ENCODE measurements at places on chromosomes 5 and 9.
A peak's percentile ranks its signal among the peaks of the same experiment; 100 is the strongest.

DNA sequence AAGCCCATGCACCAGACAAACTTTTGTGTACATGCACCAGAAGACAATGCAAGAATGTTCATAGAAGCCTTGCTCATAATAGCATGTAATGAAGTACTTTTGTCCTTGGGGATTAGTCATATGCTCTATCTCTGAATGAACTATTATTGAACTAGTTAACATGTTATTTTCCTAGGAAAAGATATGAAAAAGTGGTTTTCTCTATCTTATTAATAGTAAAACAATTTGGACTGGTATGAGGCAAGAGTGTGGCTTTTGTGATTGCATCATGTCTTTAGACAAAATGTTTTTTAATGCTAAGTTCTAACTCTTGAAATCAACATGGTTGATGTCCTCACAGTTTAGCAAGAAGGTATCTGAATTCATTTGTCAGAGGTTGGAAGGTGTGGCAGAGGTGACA, 55.7 kb upstream of the SPDL1 start:
- H3K27me3 ChIP-seq = peaks cover 60% of the 10 kb centered on the region
- DNase-seq = no peak
- H3K4me1 ChIP-seq = no peaks in the 10 kb centered on the region
- H3K27ac ChIP-seq = no peak overlapping the region
- H3K4me3 ChIP-seq = no peak overlapping the region
- no peaks in the 10 kb centered on the region for H3K36me3 ChIP-seq

DNA sequence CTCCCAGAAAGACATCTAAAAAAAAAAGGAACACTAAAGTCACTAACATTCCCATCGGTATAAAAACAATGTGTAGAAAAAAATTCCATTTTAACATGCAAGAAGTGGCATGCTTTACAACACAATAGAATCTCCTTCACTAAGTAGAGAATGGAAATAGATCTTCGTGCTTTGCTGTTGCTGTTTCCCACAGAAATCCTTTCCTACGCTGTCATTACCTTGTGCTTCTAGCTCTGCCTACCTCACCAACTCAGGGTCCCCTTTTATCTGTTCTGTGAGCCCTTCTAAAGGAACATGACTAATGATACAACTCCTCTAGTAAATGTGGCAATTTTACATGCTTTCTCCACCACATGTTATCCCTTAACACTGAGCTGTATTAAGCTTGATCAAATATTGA, 202.9 kb downstream of the MCTP1 start:
- no peak for DNase-seq
- H3K4me1 ChIP-seq = peaks cover 21% of the 10 kb centered on the region
- H3K27me3 ChIP-seq = peaks cover 4% of the 10 kb centered on the region

- H3K36me3 ChIP-seq = no peaks in the 10 kb centered on the region
- H3K4me3 ChIP-seq = peak overlapping the region; percentile 61
- H3K27ac ChIP-seq = no peak overlapping the region
- H3K27me3 ChIP-seq = peaks cover 22% of the 10 kb centered on the region
- no peak for DNase-seq
- peaks cover 5% of the 10 kb centered on the region for H3K4me1 ChIP-seq
Observed at GRCh38 chr9:133991214-133991921, 756 bp downstream of the VAV2 start.

DNA sequence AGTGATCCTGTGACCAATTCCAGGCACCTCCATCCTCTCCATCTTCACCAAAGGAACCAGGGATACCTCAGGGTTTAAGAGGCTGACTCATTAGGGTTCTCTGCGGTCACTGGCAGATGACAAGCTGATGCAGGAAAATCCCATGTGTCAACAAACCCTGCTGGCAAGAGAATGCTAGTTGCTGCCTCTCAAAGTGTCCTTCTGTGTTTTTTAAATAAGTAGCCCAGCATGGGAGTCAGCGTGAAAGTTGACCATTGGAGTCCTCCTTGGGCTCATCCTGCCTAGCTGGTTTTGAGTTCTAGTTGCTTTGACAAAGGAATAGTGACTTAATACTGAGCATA, 200.2 kb downstream of the SLIT3 start:
- peaks cover 8% of the 10 kb centered on the region for H3K27me3 ChIP-seq
- DNase-seq = no peak
- H3K36me3 ChIP-seq = no peaks in the 10 kb centered on the region
- no peak overlapping the region for H3K4me3 ChIP-seq

DNA sequence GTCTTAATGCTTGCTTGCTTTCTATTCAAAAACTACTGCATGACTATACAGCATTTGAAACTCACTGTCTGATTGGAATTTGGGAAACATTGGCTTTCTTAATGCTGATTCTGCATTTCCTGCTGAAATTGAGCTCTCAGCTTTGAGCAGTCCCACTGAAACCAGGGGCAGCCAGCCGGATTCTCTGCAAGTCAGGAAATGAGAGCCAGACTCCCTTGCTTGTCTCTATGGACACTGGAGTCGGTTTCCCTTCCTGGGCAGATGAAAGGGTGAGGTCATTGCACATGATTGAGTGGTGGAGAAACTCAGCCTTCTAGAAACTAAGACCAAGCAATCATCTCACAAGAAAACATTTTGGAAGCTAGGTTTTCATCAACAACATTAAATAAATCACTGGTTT, 119.7 kb upstream of the SPATA31C2 start:
- peaks cover 2% of the 10 kb centered on the region for H3K4me1 ChIP-seq
- H3K36me3 ChIP-seq = no peaks in the 10 kb centered on the region
- no peak overlapping the region for H3K4me3 ChIP-seq
- no peaks in the 10 kb centered on the region for H3K27me3 ChIP-seq
- H3K27ac ChIP-seq = no peak overlapping the region
- DNase-seq = no peak

DNA sequence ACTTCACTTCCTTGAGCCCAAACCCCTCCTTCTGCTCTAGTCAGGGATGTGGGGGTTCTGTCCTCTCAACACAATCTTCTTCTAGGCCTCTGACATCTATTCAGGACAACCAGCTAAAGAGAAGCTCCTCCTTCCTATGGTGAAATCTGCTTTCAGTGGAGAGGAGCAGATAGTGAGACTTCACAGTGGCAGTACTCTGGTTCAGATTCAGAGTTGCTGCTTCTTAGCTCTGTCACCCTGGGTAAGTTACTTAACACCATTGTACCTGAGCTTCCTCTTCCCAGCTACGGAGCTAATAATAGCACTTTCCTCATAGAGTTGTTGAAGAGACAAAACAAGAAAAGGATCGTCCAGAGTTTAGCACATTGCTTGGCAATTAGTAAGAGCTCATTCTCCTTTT, 77.3 kb upstream of the LARP1 start:
- DNase-seq = no peak
- H3K4me1 ChIP-seq = peaks cover 1% of the 10 kb centered on the region
- H3K27ac ChIP-seq = no peak overlapping the region
- H3K4me3 ChIP-seq = no peak overlapping the region

GRCh38 chr5:172658961-172659501, 18.0 kb downstream of the NEURL1B start:
- no peak overlapping the region for H3K27ac ChIP-seq
- no peaks in the 10 kb centered on the region for H3K36me3 ChIP-seq
- no peak overlapping the region for H3K4me3 ChIP-seq
- peaks cover 4% of the 10 kb centered on the region for H3K27me3 ChIP-seq
- H3K4me1 ChIP-seq = no peaks in the 10 kb centered on the region
- DNase-seq = no peak

- H3K36me3 ChIP-seq = no peaks in the 10 kb centered on the region
- DNase-seq = no peak
- H3K4me3 ChIP-seq = no peak overlapping the region
- H3K4me1 ChIP-seq = no peaks in the 10 kb centered on the region
Observed at GRCh38 chr5:158639881-158640592, 459.7 kb downstream of the EBF1 start.

DNA sequence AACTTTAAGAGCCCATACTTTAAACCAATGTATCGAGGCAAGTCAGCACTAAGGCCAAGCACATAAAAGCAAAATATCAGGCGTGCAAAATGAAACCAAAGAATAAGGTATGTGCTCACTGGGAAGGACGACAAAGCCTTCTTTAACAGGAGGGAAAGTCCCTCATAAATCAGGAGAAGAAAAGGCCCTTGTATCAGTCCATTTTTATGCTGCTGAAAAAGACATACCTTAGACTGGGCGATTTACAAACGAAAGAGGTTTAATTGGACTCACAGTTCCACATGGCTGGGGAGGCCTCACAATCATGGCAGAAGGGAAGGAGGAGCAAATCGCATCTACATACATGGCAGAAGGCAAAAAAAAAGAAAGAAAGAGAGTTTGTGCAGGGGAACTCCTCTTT, 68.9 kb downstream of the UBE2QL1 start:
- H3K27ac ChIP-seq = no peak overlapping the region
- DNase-seq = no peak
- no peaks in the 10 kb centered on the region for H3K4me1 ChIP-seq
- no peaks in the 10 kb centered on the region for H3K36me3 ChIP-seq
- H3K4me3 ChIP-seq = no peak overlapping the region

GRCh38 chr9:89428901-89429890, 68.7 kb downstream of the SEMA4D start:
- peak; percentile 61 for DNase-seq
- H3K27ac ChIP-seq = peak overlapping the region; percentile 100
- peak overlapping the region; percentile 4 for H3K4me3 ChIP-seq
- peaks cover 86% of the 10 kb centered on the region for H3K36me3 ChIP-seq

GRCh38 chr9:35729700-35730485, 2.1 kb downstream of the TLN1 start:
- no peak overlapping the region for H3K4me3 ChIP-seq
- H3K27ac ChIP-seq = no peak overlapping the region
- H3K4me1 ChIP-seq = peaks cover 20% of the 10 kb centered on the region

- no peak overlapping the region for H3K4me3 ChIP-seq
- H3K36me3 ChIP-seq = no peaks in the 10 kb centered on the region
- DNase-seq = no peak
- no peaks in the 10 kb centered on the region for H3K27me3 ChIP-seq
- H3K4me1 ChIP-seq = peaks cover 10% of the 10 kb centered on the region
- H3K27ac ChIP-seq = no peak overlapping the region
Observed at GRCh38 chr5:59660737-59661136, 232.8 kb downstream of the PDE4D start.

- H3K27ac ChIP-seq = no peak overlapping the region
- H3K4me3 ChIP-seq = no peak overlapping the region
Observed at GRCh38 chr5:143524338-143524945, 121.0 kb upstream of the NR3C1 start.

DNA sequence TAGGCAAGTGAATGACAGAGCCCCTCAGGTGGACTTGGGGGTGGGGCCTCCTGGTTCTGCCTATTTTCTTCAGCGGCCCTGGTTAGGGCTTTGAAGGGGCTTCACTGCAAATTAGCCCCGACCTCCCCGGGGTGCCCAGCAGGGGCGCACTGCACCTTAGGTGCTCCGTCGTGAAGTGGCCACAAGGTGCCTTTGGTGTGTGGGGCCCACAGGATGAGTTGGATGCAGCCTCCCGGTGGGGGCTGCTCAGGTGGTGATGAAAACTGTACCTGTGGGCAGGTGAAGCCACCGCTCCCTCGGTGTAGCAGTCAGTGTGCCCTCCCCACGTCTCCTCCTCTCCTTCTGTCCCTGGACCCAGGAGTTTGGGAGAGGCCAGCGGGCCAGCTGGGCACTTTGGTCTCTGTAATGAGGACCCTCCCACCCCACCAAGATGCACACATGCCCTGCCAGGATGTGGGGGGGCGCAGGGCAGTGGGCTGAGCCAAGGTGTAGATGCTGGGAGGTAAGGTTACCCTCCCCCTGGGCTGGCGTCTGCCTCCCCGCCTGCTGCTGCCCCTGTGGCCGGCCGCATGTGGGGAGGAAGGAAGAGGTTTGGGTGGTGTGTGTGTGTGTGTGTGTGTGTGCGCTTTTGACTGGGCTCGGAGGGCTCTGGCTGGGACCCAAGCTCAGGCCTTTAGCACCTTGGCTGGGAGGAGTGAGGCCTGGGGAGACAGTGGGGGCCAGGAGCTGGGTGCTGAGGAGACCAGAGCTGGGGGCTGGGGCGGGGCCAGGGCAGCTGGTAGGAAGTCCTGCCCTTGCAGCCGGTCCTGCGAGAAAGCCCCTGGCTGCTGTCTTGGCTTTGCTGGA, 55.6 kb downstream of the RXRA start:
- H3K4me3 ChIP-seq = no peak overlapping the region
- H3K4me1 ChIP-seq = peaks cover 21% of the 10 kb centered on the region
- peaks cover 6% of the 10 kb centered on the region for H3K27me3 ChIP-seq
- no peaks in the 10 kb centered on the region for H3K36me3 ChIP-seq
- peak overlapping the region; percentile 63 for H3K27ac ChIP-seq

DNA sequence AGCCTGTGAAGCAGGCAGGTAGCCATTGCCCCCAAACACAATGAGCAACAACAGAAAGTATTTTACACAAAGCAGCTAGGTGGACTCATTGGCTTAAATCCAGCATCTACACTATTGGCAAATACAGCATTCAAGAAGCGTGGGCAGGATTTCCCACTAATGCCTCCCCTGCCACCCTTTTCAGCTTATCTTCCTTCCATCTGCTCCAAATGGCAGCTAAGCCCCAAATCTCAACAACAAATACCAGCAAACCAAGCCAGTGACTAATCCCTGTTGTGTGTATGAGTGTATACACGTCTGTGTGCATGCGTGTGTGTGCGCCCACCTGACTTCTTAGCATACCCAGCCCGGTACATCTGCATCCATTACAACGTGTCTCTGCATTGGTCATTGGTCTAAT, 151.2 kb upstream of the WWC1 start:
- H3K4me3 ChIP-seq = no peak overlapping the region
- DNase-seq = no peak
- no peak overlapping the region for H3K27ac ChIP-seq
- peaks cover 8% of the 10 kb centered on the region for H3K27me3 ChIP-seq
- H3K4me1 ChIP-seq = peaks cover 10% of the 10 kb centered on the region

GRCh38 chr9:35177520-35177919, 15.7 kb downstream of the UNC13B start:
- H3K27me3 ChIP-seq = peaks cover 5% of the 10 kb centered on the region
- no peak overlapping the region for H3K27ac ChIP-seq
- H3K36me3 ChIP-seq = no peaks in the 10 kb centered on the region
- no peak overlapping the region for H3K4me3 ChIP-seq

- no peak for DNase-seq
- no peak overlapping the region for H3K4me3 ChIP-seq
- H3K4me1 ChIP-seq = peaks cover 20% of the 10 kb centered on the region
- no peak overlapping the region for H3K27ac ChIP-seq
- H3K36me3 ChIP-seq = peaks cover 45% of the 10 kb centered on the region
- H3K27me3 ChIP-seq = no peaks in the 10 kb centered on the region
Observed at GRCh38 chr9:20921362-20921761, 110.1 kb downstream of the HACD4 start.

DNA sequence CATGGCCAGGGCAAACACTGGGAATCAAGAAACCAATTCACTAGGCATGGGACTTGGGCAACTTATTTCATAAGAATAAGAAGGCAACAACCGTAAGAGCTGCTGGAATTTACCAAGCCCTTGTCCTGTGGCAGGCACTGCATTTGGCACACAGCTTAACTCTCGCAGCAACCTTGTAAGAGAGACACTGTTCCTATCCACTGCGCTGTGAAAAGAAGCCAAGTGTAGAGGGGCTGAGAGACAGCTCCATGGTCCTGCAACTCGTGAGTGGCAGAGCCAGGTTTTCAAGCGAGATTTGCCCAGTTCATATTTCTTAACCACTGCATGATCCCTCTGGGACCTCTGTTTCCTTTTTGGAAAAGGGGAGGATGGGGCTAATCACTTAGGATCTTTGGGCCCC, 129.3 kb upstream of the STC2 start:
- no peak overlapping the region for H3K4me3 ChIP-seq
- no peaks in the 10 kb centered on the region for H3K36me3 ChIP-seq
- peaks cover 2% of the 10 kb centered on the region for H3K27me3 ChIP-seq
- H3K4me1 ChIP-seq = no peaks in the 10 kb centered on the region

- H3K4me3 ChIP-seq = no peak overlapping the region
- no peak overlapping the region for H3K27ac ChIP-seq
- no peaks in the 10 kb centered on the region for H3K4me1 ChIP-seq
- no peaks in the 10 kb centered on the region for H3K36me3 ChIP-seq
- no peak for DNase-seq
Observed at GRCh38 chr9:72254901-72255545, 105.8 kb downstream of the GDA start.

GRCh38 chr5:91030521-91031401, 352.4 kb downstream of the ARRDC3 start:
- H3K27me3 ChIP-seq = peaks cover 23% of the 10 kb centered on the region
- H3K36me3 ChIP-seq = no peaks in the 10 kb centered on the region
- H3K27ac ChIP-seq = no peak overlapping the region
